Stimulated activated CD8-positive, alpha-beta memory T cell treated with anti-CD3 and anti-CD28 coated beads, Interleukin-15, amount 100 ng/mL, for 24 hours (primary cell): ENCODE measurements at places on chromosomes 13 and 19.

DNA sequence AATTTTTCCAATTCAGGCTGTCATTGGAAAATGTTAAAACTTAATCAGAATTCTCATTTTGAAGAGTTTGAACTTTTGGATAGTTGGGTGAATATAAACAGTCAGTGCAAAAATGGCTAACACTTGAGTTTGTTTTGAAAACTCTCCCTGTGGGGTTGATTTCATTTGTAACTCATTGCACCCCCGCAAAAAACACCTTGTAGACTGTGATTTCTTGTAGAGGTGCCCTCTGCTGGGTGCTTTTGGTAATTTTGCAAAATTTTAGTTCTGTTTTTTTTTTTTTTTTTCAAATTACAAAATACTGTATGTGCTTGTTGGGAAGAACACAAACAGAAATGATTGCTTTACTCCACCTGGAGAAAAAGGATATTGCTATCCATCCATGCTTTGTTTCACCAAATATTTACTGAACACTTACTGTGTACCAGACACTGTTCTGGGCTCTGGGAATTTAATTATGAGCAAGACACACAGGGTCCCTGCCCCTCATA is 28.2 kb upstream of the GPI start:
- no peak for DNase-seq

DNA sequence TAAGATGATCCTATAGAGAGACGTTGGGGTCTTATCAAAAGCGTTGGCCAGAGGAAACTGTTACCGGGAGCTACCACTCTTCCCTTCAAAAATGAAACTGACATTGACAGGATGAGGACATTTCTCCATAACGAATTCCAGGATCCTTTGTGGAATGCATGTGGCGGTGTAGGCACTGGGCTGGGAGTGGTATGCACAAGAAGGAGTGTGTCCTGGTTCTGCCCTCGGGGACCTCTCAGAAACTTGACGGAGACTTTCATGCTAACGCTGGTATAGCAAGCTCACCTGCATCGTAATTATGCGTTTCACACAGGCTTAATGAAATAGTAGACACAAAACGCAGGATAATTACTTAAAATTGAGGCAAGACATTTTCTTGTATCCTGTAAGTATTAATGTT is 441.1 kb downstream of the FGF9 start:
- no peak for DNase-seq

DNA sequence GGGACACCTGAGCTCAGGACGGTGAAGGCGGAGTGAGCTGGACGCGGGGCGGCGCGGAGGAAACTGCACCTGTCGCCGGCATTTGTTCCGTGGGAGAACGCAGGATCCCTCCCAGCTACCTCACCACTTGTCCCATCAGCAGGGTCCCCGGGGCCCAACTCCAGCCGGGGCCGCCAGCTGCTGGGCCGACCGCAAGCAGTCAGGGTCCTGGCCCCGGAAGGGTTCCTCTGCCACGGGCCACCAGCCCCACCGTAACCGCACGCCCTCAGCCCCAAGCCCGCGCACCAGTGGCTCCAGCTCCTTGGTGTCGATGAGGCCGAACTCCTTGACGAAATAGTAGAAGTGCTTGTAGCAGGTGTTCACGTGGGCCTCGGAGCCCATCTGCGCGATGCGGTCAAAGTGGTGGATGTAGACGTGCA is 19.6 kb downstream of the MOB3A start:
- DNase-seq = no peak

- no peak for DNase-seq
Observed at GRCh38 chr13:43684963-43685725, 101.6 kb downstream of the ENOX1 start.

GRCh38 chr13:54980651-54981050 is 1952.0 kb downstream of the OLFM4 start:
- no peak for DNase-seq

DNA sequence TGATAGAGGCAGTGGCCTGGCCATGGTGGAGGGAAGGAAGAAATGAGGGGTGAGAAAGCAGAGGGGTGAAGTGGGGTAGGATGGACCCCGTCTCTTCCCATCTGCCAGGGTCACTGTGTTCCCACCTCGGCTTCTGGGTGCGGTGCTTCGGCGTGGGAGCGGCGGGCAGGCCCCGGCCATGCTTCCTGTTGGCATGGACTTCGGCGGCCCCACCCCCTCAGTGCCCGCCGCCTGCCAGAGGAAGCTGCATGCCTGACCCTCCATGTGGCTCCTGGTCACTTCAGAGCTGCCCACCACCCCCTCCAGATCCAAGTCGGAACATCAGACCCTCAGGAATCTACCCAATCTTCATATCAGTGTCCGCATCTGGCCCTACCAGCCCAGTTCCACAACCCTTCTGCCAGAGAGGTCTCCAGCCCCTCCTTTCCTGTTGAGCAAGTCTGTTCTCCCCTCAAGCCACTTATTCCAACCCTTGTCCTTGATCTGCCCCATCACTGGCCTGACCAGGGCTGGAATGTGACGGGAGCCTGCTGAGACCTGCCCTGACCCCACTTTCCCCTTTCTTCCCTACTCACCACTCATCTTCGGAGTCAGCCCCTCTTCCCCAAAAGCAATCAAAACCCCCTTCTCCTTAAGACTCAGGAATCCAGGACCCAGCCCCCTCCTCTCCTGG is 1.5 kb downstream of the KCNN4 start:
- no peak for DNase-seq

GRCh38 chr13:106802917-106803316 is 235.0 kb upstream of the ARGLU1 start:
- no peak for DNase-seq

DNA sequence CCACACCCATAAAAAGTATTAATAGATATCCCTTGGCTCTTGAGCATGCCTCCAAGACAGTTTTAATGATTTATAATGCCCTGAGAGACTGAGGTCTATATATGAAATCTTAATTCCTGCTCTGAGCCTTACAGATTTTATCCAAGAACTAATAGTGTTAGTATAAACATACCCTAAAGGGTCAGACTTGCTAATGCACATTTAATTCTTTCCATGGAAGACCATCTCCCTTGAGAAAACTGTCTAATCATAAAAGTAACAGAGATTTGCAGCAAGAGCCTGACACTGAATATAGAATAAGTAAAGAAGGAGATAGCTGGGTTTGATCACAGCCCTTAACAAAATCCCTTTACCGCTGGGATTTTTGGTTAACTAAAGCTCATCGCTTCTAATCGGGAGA is 650.8 kb upstream of the KLF12 start:
- DNase-seq = no peak

DNA sequence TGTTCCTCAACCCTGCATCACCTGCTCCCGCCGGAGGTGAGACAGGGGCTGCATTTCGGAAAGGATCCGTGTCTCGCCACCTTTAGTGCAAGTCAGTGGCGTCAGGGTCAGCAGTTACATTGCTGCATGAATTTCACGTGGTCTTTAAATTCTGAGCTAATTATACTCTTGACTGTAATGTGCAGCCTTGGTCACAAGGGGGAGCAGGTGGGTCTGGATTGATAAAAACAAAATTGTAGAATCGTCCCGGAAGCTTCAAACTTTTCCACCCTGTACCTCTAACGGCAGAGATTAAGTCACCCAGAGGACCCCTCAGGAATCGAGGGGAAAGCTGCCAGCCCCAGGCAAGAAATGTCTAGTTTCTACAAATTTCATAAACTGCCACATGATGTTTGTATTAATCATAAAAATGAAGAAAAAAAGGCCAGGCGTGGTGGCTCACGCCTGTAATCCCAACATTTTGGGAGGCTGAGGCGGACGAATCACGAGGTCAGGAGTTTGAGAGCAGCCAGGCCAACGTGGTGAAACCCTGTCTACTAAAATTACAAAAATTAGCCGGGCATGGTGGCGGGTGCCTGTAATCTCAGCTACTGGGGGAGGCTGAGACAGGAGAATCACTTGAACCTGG is 20.2 kb downstream of the BBC3 start:
- DNase-seq = peak; percentile 41

DNA sequence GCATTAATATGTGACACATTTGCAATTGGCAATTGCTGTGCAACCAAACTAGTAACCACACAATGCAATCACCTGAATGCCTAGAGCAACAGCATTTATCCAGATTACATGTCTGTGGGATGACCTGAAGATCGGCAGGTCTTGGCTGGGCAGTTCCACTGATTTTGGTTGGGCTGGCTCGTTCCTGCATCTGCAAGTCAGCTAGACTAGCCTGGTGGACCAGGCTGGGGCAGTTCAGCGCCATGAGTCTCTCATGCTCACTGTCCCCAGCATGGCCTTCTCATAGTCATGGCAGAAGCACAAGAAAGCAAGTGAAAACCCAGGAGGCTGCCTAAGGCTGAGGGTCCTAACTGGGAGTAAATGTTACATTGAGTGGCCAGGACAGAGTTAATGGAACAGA is 229.1 kb upstream of the TSHZ3 start:
- DNase-seq = no peak

DNA sequence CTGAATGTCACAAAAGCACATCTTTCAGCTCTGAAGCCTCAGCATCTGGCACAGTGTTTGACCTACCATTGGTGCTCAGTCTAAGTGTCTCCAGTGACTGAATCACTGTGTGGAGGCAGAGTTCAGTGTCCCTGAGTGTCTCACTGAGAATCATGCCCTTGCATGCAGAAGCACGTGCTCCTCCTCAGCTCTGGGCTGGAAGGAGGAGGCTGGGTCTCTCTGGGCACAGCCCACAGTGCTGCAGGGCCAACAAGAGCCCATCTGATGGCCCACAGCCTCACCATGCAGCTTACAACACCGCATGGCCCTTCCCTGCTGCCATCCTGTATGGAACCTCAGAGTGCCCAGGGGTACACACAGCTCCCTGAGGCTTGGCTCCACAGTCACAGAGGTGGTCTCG is 86.1 kb downstream of the TEX26 start:
- no peak for DNase-seq

- no peak for DNase-seq
Observed at GRCh38 chr19:48496959-48497727, 14.5 kb downstream of the LMTK3 start.

DNA sequence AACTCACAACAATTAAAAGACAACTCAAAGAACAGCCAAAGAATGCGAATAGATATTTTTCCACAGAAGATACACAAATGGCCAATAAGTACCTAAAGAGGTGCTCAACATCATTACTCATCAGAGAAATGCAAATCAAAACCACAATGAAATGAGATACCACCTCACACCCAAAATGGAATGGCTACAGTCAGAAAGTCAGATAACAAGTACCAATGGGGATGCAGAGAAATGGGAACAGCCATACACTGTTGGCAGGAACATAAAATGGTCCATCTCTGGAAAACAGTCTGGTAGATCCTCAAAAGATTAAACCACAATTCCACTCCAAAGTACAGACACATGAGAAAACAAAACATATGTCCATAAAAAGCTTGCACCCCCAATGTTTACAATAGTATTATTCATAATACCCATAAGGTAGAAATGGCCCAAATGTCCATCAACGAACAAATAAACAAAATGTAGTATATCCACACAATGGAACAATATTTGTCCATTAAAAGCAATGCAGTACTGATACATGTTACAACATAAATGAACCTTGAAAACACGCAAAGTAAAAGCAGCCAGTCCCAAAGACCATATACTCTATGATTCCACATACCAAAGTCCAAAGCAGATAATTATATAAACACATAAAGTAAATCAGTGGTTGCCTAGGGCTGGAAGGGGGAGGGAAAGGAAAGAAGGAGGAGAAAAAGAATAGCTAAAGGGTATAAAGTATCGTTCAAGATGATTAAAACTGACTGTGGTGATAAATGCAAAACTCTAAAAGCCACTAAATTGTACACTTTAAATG is 19.6 kb downstream of the USP12 start:
- DNase-seq = no peak

- no peak for DNase-seq
Observed at GRCh38 chr13:32415019-32415418, 12.9 kb downstream of the N4BP2L1 start.

- no peak for DNase-seq
Observed at GRCh38 chr13:114257014-114257413, 22.3 kb downstream of the CDC16 start.

DNA sequence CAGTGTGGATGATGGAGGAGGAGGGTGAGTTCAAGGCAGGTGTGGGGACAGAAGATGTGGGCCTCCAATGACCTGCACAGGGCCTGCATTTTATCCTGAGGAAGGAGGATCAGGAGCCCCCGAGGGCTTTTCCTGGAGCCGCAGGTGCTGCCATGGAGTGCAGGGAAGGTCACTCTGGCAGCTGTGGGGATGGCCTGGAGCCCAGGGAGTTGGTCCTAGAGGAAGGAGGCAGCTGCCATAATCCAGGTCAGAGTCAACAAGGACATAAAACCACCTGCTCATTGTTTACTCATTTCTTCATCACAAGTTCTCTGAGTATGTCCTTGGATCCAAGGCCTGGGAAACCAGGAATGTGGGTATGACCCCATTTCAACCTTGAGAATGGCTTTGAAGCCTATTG is 87.2 kb downstream of the SCGB2B2 start:
- no peak for DNase-seq

GRCh38 chr13:72728290-72728605 is 525 bp downstream of the BORA start:
- DNase-seq = no peak

DNA sequence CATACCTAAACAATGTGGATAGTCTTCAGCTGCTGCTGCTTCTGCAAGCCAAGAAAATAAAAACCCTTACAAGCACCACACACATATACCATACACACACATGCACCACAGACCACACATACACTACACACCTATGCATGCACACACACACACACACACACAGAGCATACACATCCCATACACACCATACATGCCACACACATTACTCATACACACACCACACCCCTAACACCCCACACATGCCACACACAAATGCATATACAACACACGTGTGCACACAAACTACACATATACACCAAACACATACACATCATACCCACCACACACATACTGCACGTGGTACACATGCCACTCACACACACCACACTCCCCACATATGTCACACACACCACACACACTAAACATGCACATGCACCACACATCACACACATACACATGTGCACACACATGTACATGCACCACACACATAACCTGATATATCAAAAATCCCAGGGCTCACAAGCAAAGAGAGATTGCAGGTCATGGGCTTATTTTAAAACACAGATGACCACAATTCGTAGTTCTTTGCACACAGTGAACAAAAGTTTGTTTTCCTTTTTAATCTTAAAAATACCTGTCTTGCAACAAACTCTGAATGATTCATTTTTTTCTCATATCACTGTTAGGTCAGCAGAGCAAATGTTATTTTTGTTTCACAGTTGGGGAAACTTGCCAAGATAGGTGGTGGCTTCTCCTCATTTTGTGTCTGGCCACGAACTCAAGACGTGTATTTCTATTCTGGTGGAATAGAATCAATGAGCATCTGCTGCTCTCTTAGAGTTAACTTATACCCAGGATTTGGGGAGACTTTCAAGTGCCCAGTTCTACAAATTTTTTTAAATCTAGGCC is 456.6 kb downstream of the FGF9 start:
- DNase-seq = no peak

- DNase-seq = no peak
Observed at GRCh38 chr13:39672378-39673132, 17.1 kb downstream of the COG6 start.

- no peak for DNase-seq
Observed at GRCh38 chr13:74464670-74465069, 330.5 kb upstream of the KLF12 start.
